ENCODE measurements at places on chromosomes 1 and 21. TPM values are rescaled to one million over a fixed set of nuclear protein-coding genes. Genes with fewer than 3 reads are reported as not detected.

DNA sequence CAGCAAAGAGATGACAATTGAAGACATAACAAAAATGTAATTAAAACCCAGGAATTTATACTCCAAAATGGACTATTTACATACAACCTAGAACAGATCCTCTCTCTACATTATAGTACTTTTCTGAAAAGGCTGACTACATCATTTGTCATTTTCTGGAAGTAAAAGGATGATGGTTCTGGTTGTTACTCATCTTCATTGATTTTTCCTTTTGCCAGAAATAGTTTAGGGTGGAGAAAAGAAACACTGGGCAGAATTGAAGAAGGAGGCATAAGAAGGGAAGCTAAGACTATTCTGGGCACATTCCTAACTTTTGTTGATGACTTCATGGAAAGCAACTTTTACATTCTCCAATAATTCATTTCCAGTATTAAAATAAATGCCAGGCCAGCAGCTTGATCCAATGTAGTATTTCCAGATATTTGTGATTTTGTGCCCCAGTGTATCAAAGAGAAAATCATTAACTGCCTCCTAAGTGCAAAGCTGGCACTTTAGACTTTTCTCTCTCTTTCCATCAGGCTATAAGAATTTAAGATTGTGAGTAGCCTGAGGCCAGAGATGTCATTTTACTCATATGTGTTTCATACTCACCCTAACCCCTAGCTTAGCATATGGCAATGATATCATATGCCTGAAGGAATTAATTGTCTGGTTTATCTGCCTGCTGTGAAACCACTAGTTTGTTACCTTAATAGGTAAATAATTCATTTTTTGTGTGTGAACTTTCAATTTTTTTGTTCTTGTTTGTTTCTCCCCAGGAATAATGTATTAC lies 369.5 kb upstream of the LYPLAL1 start:
- DNase-seq, result no peak

- DNase-seq, result no peak
Measured at GRCh38 chr1:228317891-228318810, 88.5 kb downstream of the TRIM11 start.

GRCh38 chr21:17492415-17493168 lies 20.3 kb upstream of the CXADR start:
- DNase-seq, result no peak

DNA sequence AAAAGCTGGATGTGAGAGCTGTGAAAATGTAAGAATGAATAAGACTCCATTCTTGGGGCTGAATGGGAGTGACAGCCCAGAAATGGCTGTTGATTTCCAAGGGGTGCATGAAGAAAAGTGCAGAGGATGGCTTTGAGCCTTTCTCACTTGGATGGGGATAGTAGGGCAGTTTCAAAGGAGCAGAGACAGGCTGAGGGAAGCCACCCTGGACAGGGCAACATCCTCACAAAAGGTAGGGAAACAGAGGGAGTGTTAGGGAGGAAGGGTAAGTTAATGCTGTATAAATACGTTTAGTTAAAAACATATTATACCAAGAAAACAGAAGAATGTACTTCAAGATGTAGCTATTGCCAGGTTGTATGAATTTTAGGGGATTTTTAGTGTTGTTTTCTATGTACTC lies 38.1 kb downstream of the GADD45A start:
- no peak for DNase-seq

GRCh38 chr1:9874412-9874811 lies 35.7 kb downstream of the CTNNBIP1 start:
- DNase-seq, result no peak

DNA sequence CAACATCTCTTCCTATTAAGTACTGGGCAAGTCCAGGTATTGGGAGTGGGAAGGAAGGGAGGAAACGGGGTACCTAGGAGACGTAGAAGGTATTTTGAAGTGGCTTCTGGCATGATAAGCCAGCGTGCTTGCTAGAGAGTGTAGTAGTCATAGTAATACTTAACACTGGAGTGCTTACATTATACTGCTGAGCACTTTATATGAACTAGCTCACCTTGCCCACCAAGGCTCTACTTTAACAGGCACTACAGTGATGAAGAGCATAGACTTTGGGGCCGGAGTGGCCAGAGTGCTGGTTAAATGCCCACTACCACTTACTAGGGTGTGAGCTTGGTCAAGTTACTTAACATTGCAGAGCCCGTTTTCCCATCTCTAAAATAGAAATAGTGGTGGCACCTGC lies 61.7 kb downstream of the ACP6 start:
- DNase-seq, result no peak

DNA sequence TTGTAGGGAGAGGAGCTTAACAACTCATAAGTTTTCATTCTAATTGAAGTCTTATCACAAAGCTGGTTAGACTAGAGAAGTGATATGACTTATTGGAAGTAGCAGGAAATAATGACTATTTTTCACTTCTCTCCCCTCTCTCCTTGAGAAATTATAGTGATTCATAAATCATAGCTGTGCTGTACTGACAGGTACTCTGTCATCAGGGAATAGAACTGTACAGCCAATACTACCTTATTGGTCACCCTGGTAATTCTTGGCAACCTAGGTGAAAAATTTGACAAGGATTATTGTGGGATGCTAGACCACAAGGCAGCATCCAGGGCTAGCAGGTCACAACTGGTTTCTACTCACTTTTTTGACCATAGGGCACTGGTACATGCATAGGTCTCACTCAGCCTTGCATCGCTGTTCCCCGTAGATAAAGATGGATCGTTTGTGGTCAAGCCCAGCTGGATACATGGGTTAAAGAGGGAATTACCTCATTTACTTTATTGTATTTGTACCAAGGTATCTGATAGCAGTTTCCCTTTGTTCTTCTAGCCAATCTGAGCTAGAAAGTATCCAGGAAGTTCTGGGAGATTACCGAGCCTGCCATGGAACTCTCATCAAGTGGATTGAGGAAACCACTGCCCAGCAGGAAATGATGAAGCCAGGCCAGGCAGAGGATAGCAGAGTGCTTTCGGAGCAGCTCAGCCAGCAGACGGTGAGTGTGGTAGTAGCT lies 113.6 kb downstream of the MACF1 start:
- no peak for DNase-seq

DNA sequence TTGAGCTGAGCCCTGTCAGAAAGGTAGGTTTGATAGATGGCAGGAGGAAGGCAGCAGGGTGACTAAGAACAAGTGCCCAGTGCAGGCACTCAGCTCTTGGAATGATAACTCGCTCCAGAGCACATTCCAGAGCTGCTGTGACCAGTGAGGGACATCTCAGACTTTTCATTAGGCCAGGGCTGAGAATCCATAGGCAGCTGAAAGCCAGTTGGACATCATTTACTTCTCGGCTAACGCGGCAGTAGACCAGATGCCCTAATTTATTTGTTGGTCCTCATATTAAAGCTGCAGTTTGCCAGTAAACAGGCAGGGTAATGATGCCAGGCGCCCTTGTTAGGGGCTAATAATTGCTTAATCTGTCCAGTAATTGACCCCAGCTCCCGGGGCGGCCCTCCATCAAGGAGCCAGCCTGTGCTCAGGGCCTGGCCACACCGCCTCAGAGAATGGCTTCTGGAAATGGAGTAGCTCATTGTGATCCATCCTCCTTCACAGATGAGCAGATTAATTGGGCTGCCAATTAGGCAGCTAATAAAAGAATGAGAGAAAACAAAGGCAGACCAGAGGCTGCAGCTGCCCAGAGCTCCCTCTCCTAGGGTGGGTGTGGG lies 122.0 kb downstream of the BEND5 start:
- no peak for DNase-seq

DNA sequence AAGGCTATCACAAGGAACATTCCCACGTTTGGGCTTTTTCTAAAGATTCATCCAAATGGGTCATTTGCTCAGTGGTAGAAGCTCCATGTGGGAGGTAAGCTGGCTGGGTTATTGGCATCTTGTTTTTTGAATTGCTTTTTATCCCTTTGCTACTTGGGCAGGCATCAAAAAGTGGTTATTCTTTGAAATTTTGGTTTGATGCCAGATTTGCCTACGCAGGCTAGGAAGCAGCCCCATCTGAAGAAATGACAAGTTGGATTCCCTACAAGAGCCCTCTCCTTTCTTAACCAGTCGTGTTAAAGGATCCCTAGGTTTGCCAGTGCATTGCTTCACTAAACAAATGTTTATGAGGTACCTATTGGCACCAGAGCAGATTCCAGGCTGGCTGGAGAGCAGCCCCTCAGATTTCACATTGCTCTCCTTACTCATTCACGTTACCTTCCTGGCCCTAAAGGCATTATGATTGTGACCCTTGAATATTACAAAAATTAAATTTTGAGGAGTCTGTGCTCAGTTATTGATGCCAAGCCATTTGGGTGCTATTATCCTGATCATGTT lies 38.8 kb downstream of the ARID1A start:
- no peak for DNase-seq

- no peak for DNase-seq
Measured at GRCh38 chr1:107389410-107390396, 248.9 kb downstream of the NTNG1 start.

DNA sequence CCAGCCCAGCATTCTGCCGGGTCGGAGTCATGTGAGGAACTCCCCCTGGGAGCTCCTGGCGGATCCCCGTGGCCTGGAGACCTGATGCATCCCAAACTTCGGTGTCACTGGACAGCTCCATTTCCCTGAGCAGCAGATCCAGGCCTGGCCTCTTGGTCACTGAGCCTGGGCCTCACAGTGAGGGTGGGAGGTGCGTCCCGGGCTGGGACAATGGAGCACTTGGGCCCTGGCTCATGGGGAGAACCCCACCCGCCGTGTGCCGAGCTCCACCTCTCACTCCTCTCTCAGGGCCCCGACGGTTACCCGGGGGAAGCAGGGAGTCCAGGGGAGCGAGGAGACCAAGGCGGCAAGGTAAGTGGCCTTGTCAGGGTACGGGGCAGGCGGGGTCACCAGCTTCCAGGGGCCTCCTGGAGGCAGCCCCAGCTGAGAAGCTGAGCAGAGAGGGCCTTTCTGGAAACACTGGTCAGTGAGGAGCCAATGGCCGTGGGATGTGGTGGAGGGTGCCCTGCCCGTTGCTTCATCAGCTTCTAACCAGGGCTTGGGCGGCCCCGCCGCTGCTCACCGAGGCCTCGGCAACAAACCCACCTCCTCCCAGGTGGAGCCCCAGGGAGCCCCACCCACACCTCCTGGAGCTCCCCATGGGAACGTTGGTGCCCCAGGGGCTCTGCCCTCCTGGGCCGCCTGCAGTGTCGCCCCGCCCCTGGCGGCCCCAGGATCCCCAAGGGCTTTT lies 19.8 kb downstream of the COL6A2 start:
- DNase-seq, result no peak

GRCh38 chr1:62209931-62210595 lies 15.4 kb downstream of the L1TD1 start:
- DNase-seq, result no peak

DNA sequence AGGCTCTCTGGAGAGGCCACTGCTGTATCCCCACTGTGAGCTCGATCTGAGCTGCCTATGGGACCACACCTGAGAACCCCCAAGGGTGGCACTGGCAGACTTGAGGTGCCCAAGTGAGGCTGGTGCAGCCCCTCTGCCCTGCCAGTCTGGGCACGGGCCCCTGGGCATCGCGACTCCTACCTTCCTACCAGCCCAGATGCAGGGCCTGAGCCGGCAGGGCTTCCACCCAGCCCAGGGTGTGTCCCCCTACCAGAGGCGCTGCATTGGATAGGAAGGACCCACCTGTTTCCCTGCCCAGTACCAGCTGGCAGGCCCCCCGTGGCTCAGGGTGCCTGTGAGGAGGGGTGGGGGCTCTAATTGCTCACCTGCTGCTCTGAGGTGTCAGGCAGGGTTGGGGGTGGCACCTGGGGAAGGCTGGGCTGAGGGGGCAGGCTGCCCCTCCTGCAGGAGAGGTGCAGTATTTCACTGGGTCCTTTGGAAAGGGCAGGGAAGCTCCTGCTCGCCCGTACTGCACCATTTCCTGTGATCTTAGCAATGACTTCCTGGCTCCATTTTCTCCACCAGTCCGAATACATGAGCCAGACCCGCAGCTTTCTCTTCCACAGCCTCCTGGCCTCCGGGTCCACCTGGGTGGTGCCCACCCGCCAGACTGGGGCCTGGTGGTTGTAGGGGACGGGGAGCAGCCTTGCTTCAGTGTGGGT lies 11.8 kb downstream of the TP73 start:
- no peak for DNase-seq

- DNase-seq, result peak; percentile 36
Measured at GRCh38 chr1:32335790-32336590, at the start of gene MARCKSL1. Gene MARCKSL1, minus strand, starts transcription at chr1:32336233. Its CDS starts 200 bp downstream, at chr1:32336033.

DNA sequence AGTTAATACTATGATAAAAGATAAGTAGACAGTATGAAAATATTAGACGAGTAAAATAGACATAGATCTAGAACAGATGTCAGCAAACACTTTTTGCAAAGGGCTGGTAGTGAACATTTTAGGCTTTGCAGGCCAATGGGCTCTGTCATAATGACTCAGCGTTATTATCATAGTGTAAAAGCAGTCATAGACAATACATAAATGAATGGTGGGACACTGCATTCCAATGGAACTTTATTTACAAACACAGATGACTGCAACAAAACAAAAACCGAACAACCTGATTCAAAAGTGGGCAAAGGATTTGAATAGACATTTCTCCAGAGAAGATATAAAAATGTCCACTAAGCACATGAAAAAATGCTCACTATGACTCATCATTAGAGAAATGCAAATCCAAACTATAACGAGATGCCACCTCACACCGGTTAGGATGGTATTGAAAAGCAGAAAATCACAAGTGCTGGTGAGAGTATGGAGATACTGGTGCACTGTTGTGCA lies 7.3 kb downstream of the GSTM5 start:
- no peak for DNase-seq

- DNase-seq, result no peak
Measured at GRCh38 chr1:4375812-4376211, 278.6 kb upstream of the AJAP1 start.

Gene CDKN2C
- 12.6 TPM for total RNA-seq

Gene EXTL2
- 9.6 TPM for total RNA-seq

Gene STIL
- 2.2 TPM for total RNA-seq

Gene SLC22A15
- total RNA-seq, result 7.3 TPM

Gene VSIG8
- not detected for total RNA-seq

Gene TTC24
- not detected for total RNA-seq

Measured in thoracic aorta (tissue), 2 donors.